ENCODE measurements at places on chromosomes 11 and 22. TPM values are rescaled to one million over a fixed set of nuclear protein-coding genes. Genes with fewer than 3 reads are reported as not detected.

- DNase-seq = no peak
Observed at GRCh38 chr11:32098142-32098903, 7.4 kb downstream of the RCN1 start.

GRCh38 chr11:97048481-97048880 is 658.7 kb downstream of the JRKL start:
- no peak for DNase-seq

GRCh38 chr22:43823353-43823908 is 11.3 kb upstream of the EFCAB6 start:
- no peak for DNase-seq

SEZ6L gene
- polyA plus RNA-seq = 0.15 TPM

GRCh38 chr11:23217072-23217471 is 356.8 kb upstream of the CCDC179 start:
- DNase-seq = no peak

DNA sequence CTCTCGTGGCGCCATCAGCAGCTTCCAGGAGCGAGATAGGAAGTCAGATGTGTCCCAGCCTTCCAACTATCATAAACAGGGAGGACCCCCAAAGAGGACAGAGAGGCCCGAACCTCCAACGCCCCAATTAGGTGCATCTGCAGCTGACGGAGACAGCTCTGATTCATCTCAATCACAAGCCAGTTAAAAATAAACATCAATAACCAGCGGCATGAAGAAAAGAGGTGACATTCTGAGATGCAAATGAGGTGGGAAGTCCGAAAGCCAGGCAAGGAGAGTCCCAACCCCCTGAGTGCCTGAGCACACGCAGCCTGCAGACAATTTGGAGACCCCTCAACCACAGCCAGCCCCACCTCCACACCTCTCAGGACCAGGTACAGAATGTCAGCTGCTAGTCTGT is 28.1 kb upstream of the IGSF9B start:
- DNase-seq = no peak

KRTAP5-8 gene
- polyA plus RNA-seq = 0.58 TPM

PRMT3 gene
- 17.6 TPM for polyA plus RNA-seq

- no peak for DNase-seq
Observed at GRCh38 chr11:32379719-32380118, 55.6 kb downstream of the WT1 start.

CCDC15 gene
- 4.2 TPM for polyA plus RNA-seq

FAT3 gene
- polyA plus RNA-seq = 7.2 TPM

SLC37A2 gene
- polyA plus RNA-seq = 1.0 TPM

GRCh38 chr11:92941676-92942571 is 27.5 kb upstream of the MTNR1B start:
- no peak for DNase-seq

All from right renal cortex interstitium (tissue), 3 donors.